Panc1 (cell line): ENCODE measurements at places on chromosomes 4 and X. TPM values are rescaled to one million over a fixed set of nuclear protein-coding genes. Genes with fewer than 3 reads are reported as not detected.

DNA sequence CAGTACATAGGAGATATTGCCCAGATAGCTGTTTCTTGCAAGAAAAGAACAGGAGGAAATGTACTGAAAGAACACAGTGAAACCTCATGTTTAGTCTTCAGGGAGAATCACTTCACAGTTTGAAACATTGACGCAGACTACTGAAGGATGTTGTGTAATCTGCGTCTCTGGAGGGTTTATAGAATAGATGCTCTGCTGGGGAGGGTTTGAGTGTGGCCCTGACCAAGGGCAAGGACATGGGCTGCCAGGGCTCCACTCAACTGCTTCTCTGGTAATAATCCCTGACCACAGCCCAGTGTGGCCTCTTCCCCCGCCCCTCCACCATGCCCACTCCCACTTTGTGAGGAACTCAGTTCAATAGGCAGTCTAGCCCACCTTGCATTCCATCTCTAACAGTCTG is 15.8 kb upstream of the ACE2 start:
- no peaks in the 10 kb centered on the region for H3K4me1 ChIP-seq
- no peak overlapping the region for H3K4me3 ChIP-seq
- DNase-seq: no peak
- H3K27me3 ChIP-seq: no peaks in the 10 kb centered on the region

DNA sequence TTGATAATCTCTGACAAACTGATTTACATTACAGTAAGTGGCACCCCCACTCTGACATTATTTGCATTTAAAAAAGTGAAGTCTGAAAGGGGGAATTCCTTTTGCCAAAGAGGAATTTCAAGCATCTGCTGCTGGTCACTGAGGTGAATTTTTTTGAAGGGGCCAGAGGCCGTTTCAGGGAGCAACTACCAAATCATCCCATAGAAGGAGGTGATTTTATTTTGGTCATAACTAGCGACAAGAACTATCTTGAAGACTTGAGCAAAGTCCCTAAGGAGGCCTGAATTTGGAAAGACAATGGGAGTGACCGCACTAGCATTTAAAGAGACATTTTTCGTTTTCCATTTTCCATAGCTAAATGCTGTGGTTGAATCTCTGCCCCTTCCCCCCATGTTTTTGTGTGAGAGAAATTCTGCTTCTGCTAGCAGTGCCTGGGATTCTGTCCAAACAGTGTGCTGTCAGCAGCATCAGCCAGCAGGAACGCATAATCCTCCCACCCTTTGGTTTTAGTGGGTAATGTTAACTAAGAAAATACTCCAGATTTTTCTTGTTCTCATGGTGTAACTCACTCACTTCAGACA is 110.1 kb upstream of the MED14 start:
- H3K4me3 ChIP-seq: no peak overlapping the region
- no peaks in the 10 kb centered on the region for H3K4me1 ChIP-seq
- H3K27me3 ChIP-seq: no peaks in the 10 kb centered on the region

GRCh38 chr4:41363384-41363981 is 106.8 kb downstream of the UCHL1 start:
- no peak overlapping the region for H3K4me3 ChIP-seq
- H3K27ac ChIP-seq: no peak overlapping the region
- H3K36me3 ChIP-seq: no peaks in the 10 kb centered on the region
- no peaks in the 10 kb centered on the region for H3K4me1 ChIP-seq
- DNase-seq: no peak

Gene NIPAL1
- 0.82 TPM for total RNA-seq

DNA sequence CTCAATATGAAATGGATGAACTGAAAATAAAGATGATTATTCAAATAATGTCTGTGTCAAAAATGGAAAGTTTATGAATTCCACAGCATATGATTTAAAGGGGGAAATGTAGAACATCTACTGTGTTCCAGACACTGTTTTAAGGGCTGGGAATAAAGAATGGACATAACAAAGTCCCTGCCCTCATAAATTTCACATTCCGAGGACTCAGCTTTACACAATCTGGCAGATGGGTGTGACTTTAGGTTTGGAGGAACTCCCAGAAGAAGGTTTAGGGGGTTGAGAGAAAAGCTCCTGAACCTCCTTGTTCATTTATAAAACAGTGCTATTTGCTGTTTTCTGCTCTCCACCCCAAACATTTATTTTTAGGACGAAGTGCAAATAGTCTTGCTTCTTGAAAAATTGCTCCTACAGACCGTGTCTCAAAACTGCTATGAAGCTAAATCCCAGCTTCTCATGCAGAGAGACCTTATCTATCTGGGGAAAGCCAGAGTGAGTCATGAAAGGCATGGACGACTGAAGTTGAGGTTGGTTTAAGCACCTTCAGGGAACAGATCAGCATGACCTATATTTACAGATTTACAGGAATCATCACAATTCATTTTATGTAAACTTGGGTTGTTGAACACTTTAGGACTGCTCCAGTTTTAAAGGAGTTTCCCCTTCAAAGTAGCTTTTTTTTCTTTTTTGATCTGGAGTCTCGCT is 184.3 kb downstream of the HS6ST2 start:
- H3K4me1 ChIP-seq: no peaks in the 10 kb centered on the region
- H3K36me3 ChIP-seq: no peaks in the 10 kb centered on the region
- no peak for DNase-seq
- no peaks in the 10 kb centered on the region for H3K27me3 ChIP-seq

DNA sequence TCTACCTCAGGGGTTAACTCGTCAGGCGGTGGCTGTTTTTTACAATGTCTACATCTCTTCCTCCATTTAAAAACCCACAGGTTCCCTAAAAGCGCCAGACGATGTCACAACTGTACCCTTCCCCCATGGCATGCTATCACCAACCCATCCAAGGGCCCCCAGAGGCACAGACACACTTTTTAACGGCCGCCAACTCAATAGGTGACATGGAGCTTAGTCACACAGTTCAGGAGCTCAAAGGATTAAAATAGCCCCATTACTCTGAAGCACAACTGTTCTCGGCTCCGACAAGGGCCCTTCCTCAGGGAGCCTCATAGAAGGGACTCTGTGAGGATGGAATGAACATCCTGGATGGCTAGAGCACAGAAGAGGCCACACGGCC is 12.4 kb downstream of the SH3KBP1 start:
- H3K27me3 ChIP-seq: no peaks in the 10 kb centered on the region
- H3K36me3 ChIP-seq: no peaks in the 10 kb centered on the region
- H3K27ac ChIP-seq: no peak overlapping the region
- no peaks in the 10 kb centered on the region for H3K4me1 ChIP-seq
- no peak overlapping the region for H3K4me3 ChIP-seq

GRCh38 chr4:104492183-104492771 is 2.4 kb downstream of the CXXC4 start:
- no peak for DNase-seq
- no peaks in the 10 kb centered on the region for H3K36me3 ChIP-seq
- H3K4me3 ChIP-seq: peak overlapping the region; percentile 61
- H3K4me1 ChIP-seq: peaks cover 3% of the 10 kb centered on the region; the same call in 1 of the 2 replicates

DNA sequence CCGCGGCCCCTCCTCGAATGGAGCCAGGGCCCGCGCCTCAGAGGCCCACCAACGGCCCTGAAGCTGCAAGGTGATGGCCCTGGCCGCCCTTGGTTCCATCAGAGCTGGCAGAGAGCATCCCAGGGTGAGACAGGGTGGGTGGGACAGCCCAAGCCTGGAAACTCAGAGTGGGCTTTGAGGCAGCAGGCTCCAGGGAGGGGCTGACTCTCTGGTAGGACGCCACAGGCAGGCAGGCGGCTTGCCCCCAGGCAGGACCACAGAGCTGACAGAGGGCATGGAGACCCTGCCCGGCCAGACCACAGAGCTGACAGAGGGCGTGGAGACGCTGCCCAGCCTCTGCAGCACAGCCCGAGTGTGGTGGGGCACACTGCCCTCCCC is 4.8 kb downstream of the MYL5 start:
- no peak overlapping the region for H3K4me3 ChIP-seq
- DNase-seq: no peak
- H3K36me3 ChIP-seq: peaks cover 3% of the 10 kb centered on the region; the same call in 1 of the 2 replicates
- H3K4me1 ChIP-seq: peaks cover 15% of the 10 kb centered on the region

Gene MOB1B
- total RNA-seq: 20.1 TPM

- H3K27ac ChIP-seq: no peak overlapping the region
- no peaks in the 10 kb centered on the region for H3K27me3 ChIP-seq
- H3K4me3 ChIP-seq: peak overlapping the region; percentile 44
- H3K4me1 ChIP-seq: no peaks in the 10 kb centered on the region
These were observed 14.7 kb upstream of the SEC24D start for GRCh38 chr4:118850488-118851173.

DNA sequence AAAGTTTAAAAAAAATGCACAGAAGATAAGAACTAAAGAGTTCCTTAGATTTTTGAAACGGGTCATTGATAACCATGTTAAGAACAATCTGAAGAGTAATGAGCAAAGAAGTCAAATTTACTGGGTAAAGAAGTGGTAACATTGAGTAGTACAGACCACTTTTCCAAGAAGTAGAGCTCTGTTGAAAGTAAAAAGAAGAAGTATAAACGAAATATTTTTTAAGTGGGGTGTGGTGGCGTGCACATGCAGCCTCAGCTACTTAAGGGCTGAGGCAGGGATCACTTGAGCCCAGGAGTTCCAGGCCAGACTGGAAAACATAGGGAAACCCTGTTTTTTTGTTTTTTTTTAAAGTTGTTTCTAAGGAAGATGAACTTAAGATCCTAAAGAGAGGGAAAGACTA is 68.5 kb downstream of the UBA6 start:
- no peak overlapping the region for H3K4me3 ChIP-seq
- H3K4me1 ChIP-seq: no peaks in the 10 kb centered on the region
- H3K36me3 ChIP-seq: peaks cover 28% of the 10 kb centered on the region
- DNase-seq: no peak

Gene SSX4B
- total RNA-seq: 0.15 TPM

DNA sequence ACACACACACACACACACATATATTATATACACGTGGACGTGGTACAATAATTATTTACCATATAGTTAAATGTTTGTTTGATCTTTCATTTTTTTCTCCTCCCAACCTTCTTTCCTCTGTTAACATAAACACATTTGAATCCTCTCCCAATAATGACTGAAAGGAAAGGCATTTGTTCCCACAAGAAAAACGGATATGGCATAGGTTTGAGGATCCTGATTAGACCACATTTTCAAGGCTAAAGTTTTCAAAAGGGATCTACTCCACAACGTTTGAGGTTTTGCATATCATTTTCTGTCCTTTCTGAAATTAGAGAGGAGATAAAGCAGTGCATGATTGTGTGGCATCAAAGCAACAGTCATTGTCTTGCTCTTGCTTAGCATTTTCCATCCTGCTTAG is 1883.4 kb downstream of the STIM2 start:
- H3K4me1 ChIP-seq: no peaks in the 10 kb centered on the region
- no peak for DNase-seq
- no peaks in the 10 kb centered on the region for H3K27me3 ChIP-seq

- H3K27ac ChIP-seq: no peak overlapping the region
- H3K36me3 ChIP-seq: no peaks in the 10 kb centered on the region
- no peaks in the 10 kb centered on the region for H3K4me1 ChIP-seq
- H3K4me3 ChIP-seq: no peak overlapping the region
- H3K27me3 ChIP-seq: no peaks in the 10 kb centered on the region
These were observed 224.5 kb upstream of the CENPE start for GRCh38 chr4:103422467-103423219.

- no peaks in the 10 kb centered on the region for H3K36me3 ChIP-seq
- H3K27ac ChIP-seq: no peak overlapping the region
- no peaks in the 10 kb centered on the region for H3K27me3 ChIP-seq
- DNase-seq: peak; percentile 53
These were observed 121.9 kb upstream of the SMIM10 start for GRCh38 chrX:134868771-134869495.

DNA sequence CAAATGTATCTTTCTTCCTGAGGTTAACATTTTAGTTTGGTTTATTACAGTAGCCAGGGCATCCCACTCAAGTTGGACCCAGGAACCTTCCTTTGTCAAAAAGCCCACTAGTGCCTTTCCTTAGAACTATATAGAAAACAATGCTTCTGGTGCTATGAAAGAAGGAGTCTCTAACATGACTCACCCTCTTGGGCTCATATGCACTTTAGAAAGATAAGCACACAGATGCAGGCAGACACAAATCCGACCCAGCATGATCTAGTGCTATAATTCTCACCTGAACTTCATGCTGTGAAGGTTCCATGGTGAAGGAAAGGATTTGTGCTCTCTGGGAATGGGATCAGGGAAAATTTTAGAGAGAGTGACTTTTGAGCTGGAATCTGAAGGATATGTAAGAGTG is 289.4 kb downstream of the ANKRD50 start:
- no peak overlapping the region for H3K4me3 ChIP-seq
- H3K36me3 ChIP-seq: no peaks in the 10 kb centered on the region
- H3K27ac ChIP-seq: no peak overlapping the region
- DNase-seq: no peak
